ENCODE measurements at places on chromosomes 5 and 9.

GRCh38 chr5:11048760-11049159 is 287.7 kb upstream of the DAP start:
- DNase-seq = no peak

DNA sequence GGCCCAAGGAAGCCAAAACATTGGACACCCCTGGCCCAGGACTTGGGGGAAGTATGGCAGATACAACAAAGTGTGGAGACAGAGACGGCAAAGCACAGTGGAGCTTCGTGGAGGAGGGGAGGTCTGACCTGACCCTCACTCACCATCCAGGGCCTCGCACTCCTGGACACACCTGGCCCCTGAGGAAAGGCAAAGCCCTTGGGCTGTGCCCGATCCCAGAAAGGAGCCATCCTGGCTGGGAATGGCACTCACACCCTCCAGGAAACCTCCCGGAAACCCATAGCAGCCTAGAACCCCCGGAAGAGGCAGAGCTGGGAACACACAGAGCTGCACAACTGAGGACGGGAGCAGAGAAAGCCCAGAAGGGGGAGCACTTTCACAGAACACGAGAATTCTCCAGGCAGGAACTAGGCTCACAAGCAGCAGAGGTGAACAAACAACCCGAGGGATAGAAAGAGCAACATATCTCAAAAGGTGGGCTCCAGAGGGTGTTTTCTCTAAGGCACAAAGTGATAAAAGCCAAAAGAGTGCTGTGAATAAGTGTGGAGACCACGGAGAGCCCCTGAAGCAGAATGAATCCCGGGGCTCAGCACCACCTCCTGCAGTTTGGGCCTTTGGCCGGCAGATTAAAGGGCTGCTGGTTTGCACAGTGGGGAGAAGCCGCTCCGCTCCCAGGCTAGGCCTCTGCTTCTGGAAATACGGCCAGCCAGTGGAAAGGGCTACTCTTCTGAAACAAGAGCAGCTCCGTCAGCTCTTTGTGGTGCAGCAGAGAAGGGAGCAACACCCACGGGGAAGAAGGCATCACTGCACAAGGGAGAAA is 108.2 kb downstream of the UBE2R2 start:
- DNase-seq = peak; percentile 60

DNA sequence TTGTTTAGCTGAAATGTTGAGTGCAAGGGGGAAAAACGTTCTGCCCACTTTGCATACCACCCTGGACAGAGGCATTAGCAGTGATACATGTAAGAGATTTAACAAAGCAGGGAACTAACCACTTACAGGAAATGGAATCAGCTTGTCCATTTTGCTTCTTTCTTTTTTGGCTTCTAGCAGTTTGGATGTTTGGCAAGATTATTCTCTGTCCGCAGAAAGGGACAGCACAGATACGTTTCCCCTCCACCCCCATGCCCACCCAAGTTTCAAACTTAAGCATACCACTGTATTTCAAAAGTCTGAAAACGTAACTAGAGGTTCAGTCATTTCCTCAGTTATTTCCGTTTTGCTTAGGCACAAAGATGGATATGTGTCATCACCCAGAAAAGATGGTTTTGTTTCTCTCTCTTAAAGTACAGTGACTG is 118.4 kb downstream of the GDNF start:
- DNase-seq = no peak

GRCh38 chr9:109632817-109633216 is 134.7 kb upstream of the PTPN3 start:
- no peak for DNase-seq

DNA sequence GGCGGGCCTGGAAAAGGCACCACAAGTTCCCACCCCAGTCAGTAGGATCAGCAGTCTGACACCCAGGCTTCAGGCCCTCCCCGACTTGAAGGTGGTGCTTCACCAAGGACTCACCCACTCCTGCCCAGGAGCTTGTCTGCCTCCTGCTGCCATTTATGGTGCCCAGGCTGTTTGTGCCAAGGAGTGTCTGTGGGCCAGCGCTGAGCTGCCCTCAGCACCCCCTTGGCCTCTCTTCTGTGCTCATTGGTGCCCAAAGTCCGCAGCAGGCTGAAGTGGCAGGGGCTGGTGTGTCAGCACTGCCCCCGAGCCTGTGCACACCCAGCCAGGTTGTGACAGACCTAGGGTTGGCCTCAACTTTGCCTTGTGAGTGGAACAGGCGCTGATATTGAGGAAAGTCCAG is 23.5 kb downstream of the JMY start:
- no peak for DNase-seq

- DNase-seq = peak; percentile 1
These were observed 220.0 kb downstream of the CACNA1B start for GRCh38 chr9:138097501-138097991.

- DNase-seq = no peak
These were observed 57.3 kb upstream of the SLC28A3 start for GRCh38 chr9:84397822-84398221.

- no peak for DNase-seq
These were observed 123.3 kb downstream of the PHF2 start for GRCh38 chr9:93699650-93700049.

DNA sequence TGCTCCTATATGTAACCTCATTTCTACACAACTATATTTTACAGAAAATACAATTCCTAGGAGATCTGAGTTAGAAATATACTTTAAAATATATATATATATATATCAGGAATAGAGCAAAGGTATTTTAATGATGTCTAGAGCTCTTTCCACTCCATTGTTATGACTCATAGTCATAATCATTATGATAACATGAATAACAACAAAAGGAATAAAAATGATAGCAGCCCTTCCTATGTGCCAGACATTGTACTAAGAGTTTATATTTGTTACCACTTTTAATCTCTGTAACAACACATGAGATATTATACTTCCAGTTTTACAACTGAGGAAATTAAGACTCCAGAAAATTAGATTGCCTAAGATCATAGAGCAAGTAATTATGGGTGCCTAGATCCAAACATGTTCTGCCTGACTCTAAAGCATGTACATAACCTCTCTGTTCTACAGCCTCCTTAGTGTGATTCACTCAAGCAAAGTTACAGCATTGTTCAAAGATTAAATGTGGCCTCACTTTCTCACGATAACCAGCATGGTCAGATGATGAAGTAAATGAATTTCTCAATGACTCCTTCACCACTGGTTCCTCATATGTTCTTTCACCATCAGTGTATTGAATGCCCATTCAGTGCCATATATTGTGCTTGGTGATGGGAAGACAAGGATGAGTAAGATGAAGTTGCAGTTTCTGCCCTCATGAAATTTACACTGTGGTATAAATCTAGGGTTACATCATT is 452.1 kb downstream of the EFNA5 start:
- DNase-seq = no peak

DNA sequence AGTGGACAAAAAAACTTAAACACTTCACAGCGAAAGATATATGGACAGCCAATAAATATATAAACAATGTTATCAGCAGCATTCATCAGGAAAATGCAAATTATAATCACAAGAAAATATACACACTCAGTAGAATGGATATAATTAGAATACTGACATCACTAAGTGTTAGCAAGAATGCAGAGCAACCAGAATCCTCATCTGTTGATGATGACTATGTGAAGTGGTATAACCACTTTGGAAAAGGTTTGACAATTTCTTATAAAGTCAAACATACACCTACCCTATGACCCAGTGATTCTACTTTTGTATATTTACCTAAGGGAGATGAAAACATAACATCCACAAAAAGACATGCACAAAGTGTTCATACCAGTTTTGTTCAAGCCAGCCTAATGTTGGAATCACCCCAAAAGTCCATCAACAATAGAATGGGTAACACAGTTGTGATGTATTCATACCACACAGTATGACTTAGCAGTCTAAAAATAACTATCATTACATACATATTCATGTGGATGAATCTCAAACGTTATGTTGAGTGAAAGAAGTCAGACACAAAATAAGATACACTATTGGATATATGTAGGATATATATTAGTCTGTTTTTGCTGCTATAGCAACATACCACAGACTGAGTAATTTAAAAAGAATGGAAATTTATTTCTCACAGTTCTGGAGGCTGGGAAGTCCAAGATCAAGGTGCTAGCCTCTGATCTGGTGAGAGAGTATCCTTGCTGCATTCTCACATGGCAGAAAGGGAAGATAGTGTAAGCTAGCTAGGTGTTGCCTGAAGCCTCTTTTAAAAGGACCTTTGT is 148.8 kb upstream of the ADAMTSL1 start:
- DNase-seq = no peak

GRCh38 chr5:43691893-43692292 is 88.9 kb downstream of the NNT start:
- DNase-seq = no peak

GRCh38 chr5:127425037-127425436 is 92.4 kb upstream of the PRRC1 start:
- no peak for DNase-seq

DNA sequence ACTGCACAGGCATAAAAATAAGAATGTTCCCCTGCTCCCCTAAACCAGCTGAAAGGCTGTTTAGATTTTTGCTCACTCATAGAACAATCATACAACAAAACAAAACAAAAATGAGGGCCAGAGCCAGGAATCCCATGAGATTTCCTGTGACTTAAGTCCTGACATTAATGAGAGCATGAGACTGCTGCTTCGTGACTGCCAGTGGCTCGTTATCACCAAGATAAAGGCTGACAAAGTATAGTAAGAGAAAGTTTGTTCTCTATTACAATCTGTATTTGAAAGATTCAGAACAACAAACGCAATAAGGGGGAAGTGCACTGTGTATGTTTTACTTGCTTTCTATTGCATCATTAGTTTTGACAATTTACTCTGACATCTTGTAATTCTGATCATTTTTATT is 837.1 kb upstream of the C9orf72 start:
- peak; percentile 24 for DNase-seq

DNA sequence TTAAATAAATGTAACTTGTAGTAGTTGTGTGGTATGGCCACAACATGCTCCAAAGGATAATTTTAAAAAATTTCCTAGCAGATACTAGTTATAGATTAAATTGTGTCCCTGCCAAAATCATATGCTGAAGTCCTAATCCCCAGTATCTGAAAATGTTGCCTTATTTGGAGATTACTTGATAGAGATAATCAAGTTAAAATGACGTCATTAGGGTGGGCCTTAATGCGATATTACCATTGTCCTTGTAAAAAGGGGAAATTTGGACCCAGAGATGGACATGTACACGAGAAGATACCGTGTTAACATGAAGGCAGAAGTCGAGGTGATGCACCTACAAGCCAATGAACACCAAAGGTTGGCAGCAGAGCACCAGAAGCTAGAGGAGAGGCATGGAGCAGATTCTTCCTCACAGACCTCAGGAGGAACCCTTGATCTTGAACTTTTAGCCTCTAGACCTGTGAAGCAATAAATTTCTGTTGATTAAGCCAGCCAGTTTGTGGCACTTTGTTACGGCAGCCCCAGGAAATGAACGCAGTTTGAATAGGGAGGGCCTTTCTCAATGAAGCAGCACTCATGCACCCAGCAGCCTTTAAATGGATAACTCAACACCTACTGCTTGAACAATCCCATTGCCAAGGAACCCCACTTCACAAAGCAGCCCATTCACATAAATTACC is 148.9 kb downstream of the ARHGAP26 start:
- DNase-seq = no peak

DNA sequence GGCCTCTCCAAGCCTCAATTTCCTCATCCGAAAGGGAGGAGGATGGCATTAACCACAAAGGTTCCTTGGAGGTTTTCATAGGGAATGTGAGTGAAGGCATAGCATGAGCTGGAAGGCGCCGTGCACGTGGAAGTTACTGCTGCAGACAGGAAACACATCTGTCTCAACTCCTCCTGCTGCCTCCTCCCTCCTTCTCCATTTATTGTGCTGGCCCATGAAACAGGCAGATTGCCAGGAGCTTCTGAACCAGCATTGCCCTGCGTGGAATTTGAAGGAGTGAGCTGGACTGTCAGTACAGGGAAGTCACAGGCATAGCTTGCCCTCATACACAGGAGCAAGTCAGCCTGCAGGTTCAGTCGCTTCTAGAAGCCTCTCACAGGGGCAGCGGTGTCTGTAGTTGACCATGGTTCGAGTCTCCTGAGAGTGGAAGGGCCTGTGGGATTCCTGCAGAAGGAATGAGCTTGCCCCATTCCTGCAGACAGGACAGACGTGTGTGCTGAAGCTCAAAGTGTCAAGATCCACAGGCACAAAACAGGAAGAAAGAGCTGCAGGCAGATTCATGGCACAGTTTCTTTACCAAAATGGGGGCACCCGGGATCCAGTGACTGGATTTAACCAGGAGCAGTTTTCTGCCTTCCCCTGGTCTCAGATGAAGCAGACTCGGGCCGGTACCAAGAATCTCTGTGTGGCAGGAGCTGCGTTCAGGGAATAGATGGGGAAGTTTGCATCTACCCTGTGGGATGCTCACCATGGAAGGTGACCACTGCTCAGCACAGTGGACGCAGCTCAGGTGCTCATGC is 48.7 kb upstream of the CTSL start:
- DNase-seq = no peak

- peak; percentile 55 for DNase-seq
These were observed 66.8 kb downstream of the RAB3C start for GRCh38 chr5:58649716-58650115.

DNA sequence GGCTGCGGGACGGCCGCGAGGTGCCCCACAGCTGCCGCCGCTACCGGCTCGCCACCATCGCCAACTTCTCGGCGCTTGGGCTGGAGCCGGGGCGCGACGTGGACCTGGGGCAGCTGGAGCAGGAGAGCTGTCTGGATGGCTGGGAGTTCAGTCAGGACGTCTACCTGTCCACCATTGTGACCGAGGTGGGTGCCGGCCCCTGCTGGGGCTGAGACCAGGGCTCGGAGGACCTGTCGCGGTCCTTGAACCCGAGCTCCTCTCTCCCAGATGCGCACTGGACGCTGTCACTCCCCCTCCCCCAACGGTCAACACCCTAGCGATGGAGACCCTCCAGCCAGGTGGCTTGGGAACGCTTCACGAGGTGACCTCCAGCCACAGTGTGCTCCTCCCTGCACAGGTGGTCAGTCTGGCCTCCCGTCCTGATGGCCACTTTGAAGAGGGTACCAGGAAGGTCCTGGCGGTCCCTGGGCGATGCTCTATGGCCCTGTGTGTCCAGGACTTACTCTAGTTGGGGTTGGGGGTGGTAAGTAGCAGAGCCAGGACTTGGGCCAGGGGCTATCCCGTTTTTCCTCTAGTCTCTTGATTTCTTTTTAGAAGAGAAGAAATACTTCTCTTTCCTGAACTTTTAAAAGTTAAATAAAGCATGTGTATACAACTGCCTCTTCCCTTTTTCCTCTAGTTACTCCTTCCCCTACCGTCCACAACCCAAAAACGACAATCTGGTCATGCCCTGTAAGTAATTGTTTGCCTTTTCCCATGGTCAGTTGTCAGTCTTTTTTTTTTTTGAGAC is 866 bp downstream of the SLC22A5 start:
- no peak for DNase-seq
